Foreskin fibroblast (primary cell): ENCODE measurements at places on chromosomes 12 and 14.
A peak's percentile ranks its signal among the peaks of the same experiment; 100 is the strongest.

DNA sequence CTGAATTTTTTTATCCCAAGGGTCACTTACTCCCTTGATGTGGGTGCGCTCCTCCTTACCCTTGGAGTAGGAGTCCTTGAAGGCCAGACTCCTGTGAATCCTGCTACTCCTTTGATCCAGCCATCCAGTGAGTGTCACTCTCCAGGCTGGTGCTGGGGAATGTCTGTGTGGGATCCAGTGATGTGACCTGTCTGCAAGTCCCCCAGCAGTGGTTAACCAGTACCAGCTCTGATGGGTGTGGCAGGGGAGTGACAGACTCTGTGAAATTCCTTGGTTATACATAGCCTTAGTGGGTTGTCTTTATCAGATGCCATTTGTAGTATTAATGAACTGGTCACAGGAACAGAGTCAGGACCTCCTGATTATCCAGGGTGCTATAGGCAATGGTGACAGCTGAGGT is 409.5 kb upstream of the LMO3 start:
- no peak for DNase-seq

GRCh38 chr12:21305661-21306060 is 29.1 kb downstream of the SLCO1A2 start:
- no peak for DNase-seq

GRCh38 chr14:81408595-81408994 is 8.5 kb upstream of the STON2 start:
- no peak for DNase-seq

GRCh38 chr12:27284751-27285150 is 40.7 kb downstream of the STK38L start:
- DNase-seq: peak; percentile 63

DNA sequence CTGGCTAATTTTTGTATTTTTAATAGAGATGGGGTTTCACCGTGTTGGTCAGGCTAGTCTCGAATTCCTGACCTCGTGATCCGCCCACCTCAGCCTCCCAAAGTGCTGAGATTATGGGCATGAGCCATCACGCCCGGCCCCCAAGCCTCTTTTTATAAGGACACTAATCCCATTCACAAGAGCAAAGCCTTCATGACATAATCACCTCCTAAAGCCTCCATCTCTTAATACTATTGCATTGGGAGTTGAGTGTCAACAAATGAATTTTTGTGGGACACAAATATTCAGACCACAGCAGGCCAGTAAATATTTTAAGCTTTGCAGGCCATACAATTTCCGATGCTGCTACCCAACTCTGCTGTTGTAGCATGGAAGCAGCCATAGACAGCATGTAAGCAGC is 10.9 kb downstream of the RNF212B start:
- no peak for DNase-seq

DNA sequence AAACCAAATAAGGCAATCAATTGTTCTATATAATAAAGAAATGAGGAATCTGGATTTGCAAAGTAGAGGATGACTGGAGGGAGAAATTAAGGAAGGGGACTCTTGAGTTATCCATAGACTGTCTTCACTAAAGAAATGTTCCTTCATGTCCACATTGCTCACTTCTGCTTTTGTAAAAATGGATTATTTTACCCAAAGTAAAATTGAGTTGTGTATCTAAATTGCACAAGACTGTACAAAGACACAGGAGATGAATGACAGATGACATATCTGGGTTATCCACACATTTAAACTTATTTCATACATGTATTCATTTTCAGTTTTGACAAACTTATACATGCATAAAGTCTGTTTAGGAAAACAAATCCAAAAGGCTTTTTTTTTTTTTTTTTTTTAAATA is 11.3 kb downstream of the ATP2B1 start:
- DNase-seq: no peak

GRCh38 chr12:52686063-52686462 is 5.9 kb upstream of the KRT1 start:
- no peak for DNase-seq

- DNase-seq: no peak
Observed at GRCh38 chr12:108750526-108750925, 19.2 kb upstream of the CORO1C start.

GRCh38 chr12:5794156-5794555 is 150.9 kb downstream of the ANO2 start:
- no peak for DNase-seq

GRCh38 chr14:105889666-105890473 is 363.5 kb downstream of the TMEM121 start:
- DNase-seq: no peak

DNA sequence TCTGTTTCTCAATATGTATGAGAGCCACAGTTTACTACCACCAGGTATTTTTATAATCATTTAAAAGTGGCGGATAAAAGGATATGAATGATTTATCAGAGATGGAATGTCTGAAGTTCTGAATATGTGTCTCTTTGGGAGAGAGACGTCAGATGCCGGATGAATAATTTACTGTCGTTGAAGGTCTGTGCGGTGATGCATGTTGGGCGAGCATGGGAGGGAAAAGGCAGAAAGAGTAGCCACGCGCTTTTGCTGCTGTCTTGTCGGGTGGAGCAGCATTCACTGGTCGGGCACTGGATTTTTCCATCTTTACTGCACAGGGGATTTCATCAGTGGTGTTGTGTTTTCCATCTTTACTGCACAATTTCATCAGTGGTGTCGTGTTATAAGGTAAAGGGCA is 65.6 kb downstream of the SYNE2 start:
- DNase-seq: no peak

DNA sequence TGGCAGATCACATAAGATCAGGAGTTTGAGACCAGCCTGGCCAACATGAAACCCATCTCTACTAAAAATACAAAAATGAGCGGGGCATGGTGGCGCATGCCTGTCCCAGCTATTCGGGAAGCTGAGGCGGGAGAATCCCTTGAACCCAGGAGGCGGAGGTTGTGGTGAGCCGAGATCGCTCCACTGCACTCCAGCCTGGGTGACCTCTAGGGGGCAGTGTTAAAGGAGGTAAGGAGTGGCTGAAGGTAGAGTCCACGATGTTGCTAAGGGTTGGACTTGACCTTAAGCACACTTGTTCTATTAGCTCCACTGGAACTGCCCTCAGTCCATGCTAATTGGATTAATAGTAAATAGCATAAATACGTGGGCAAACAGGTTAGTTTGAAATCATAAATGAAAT is 62.4 kb upstream of the PSMC1 start:
- no peak for DNase-seq

DNA sequence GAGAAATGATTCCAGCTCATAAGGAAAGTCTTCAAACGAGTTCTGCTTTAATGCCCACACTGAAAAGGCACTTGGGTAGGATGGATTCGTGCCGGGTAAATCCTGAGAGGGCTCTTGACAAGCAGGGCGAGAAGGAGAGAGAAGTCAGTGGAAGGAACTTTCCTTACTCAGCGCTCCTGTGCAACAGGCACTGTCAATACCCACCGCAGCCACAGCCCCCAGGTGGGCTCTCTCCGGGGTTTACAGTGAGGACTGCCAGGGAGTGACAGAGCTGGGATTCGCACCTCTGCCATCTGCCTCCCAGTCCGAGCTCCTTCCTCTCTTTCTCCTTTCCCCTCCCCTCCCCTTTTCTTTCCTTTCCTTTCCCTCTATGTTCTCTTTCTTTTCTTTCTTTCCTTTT is 118.7 kb downstream of the BEGAIN start:
- DNase-seq: no peak

DNA sequence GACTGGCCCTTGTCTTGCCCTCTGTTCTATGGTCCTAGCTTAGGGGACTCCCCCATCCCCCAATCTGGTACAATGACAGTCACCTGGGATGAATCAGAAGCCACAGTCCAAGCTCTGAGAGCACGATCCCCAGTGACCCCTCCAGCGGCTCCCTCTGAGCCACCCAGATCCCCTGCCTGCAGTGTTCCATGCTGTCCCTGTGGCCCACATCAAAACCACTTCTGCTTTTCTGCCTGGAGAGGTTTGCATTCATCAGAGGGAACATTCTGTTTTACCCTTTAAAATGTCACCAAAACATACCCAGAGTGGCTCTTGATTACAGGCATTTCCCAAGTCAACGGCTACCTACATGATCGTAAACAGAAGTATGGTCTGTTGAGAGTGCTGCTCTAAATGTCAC is 47.5 kb downstream of the NOS1 start:
- no peak for DNase-seq

DNA sequence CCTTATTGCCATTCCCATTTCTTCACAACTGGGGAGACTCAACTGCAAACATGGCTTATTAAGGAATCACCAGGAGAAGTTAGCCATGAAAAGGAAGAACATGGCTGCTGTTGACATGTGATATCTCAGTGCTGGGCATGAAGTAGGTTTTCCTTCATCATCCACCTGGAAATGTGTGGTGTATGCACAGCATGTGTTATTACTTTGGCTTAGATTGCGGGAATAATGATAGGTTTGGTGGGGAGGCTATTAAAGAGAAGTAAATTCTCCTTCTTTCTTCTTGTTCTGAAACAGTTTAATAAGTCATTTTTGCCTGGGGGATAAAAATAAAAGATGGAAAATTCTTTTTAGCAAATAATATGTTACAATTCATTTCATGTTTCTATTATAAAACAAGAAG is 23.7 kb upstream of the CLEC14A start:
- DNase-seq: no peak

DNA sequence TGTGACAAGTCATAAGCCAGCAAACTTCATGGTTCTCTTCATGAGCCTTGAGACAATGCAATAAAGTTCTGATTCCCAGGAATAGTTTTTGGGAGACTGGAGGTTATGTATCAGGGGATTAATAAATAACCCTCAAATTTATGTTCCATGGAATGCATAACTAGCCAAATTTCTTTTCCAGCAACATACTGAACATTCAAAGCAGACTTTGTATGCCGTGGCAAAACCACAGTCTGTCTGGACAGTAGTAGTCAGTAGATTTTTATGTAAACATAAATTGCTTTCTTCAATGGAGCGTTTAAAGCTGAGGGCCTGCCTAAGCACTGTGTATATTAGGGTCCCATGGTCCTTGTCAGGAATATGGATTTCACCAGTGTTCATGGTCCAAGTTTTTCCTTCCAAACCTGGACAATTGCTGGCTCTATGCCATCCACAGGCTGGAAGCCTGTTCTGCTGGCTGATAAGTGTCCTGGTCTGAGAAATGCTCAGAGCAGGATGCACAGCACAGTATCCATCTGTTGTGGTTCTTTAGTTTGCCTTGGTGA is 144.9 kb downstream of the SRGAP1 start:
- no peak for DNase-seq

DNA sequence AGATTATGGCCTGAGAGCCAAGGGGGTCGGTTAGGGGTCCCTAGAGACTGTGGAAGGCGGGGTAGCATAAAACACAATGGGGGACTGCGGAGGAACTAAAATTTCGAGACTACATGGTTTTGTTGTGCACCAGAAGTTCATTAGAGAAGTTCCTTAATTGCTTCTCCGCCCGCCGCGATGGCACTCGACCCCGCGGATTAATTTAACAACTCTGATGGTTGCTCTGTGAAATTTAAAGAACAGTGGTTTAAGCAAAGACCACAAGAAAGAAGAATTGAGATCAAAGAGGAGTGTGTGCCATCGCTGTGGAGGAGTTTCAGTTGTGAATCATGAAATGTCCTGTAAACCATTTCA is 1.4 kb upstream of the CCDC88C start:
- DNase-seq: no peak

- peak; percentile 73 for DNase-seq
Observed at GRCh38 chr12:29782871-29783772, 620 bp downstream of the TMTC1 start.

DNA sequence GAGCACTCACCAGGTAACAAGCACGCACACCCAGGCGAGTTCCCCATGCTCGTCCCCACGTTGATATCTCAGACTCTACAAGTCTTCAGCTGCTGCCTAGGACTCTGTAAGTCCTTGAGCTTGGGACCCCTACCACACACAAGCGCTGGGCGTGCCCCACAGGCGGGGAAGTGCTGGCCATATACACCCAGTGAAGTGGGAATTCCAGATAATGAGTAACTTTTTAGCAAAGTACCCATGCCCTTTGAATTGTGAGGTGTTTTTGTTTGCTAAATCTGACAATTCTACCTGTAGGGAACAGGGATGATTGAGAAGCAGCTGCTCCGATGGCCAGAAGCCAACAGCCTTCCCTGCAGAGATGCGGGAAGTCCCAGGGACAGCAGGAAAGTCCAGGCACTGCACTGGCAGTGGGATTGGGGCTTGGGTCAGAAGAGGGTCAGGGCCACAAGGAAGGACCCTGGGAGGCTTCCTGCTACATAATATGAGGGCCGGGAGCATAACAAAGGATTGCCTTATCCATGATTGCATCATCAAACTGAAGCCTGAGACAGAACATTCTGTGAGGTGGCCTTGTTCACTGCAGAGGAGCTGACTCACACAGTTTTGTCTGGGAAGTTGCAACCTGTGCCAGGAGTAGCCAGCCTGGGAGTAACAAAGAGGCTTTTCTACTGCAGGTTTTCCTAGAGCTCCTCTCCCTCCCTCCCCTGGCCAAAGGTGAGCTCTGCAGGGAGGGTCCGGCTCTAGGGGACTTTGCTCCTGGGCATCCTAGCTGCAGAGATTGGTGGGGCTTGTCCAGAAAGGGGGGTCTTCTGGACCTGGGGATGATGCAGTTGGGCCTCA is 13.2 kb upstream of the SERPINA3 start:
- peak; percentile 94 for DNase-seq

GRCh38 chr12:103964805-103965204 is 867 bp upstream of the TDG start:
- DNase-seq: no peak

DNA sequence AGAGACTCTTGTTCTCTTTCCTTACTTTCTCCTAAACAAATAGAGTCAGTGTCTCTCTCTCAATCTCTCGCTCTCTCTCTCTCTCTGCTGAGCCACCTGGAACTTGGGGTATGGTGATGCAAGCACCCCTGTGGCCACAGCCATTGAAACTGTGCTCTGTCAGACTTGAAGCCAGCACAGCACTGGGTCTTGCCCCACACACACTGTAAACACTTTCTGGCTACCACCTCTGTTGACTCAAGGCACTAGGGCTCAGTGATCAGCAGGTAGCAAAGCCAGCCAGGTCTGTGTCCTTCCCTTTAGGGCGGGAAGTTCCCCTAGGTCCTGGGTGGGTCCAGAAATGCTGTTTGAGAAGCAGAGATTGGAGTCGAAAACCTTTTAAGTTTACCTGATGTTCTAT is 125.9 kb upstream of the GARIN6 start:
- no peak for DNase-seq

- no peak for DNase-seq
Observed at GRCh38 chr12:93403988-93404803, 26.5 kb downstream of the NUDT4 start.

DNA sequence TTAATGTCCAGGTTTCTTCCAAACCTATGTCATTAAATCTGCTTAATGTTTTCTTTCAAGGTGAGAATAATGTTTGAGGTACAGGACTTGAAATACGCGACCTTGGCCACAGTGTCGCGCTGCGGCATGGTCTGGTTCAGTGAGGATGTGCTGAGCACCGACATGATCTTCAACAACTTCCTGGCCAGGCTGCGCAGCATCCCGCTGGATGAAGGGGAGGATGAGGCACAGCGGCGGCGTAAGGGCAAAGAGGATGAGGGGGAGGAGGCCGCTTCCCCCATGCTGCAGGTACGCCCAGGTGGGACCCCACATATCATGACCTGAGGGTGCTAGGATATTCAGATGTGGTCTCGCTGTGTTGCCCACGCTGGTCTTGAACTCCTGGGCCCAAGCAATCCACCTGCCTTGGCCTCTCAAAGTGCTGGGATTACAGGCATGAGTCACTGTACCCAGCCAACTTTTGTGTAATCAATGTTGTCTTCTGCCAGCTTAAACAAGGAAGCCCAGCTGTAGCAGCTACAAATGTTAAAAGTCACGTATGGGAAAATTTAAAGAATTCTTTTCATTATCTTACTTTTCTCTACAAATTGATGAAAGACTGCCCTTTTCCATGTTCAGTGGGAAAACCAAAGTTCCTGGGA is 50.8 kb downstream of the DYNC1H1 start:
- peak; percentile 10 for DNase-seq
